ENCODE measurements at places on chromosomes 6 and 20.

DNA sequence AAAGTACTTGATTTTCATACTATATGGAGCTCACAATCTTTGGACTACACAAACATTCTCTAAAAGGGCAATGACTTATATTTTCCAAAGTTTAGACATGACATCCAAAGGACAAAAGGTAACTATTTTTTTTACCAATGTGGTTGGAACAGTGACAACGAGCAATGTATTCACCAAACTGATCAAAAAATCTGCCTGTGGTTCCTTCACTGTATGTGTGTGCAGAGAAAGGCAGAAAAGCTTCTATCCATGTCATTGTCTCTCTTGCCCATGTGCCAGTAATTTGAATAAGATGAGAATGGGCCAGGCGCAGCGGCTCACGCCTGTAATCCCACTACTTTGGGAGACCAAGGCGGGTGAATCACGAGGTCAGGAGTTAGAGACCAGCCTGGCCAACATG, 25.5 kb downstream of the MCUR1 start:
- DNase-seq, result no peak

- DNase-seq, result no peak
Observed at GRCh38 chr20:251354-251753, 6.2 kb upstream of the DEFB132 start.

DNA sequence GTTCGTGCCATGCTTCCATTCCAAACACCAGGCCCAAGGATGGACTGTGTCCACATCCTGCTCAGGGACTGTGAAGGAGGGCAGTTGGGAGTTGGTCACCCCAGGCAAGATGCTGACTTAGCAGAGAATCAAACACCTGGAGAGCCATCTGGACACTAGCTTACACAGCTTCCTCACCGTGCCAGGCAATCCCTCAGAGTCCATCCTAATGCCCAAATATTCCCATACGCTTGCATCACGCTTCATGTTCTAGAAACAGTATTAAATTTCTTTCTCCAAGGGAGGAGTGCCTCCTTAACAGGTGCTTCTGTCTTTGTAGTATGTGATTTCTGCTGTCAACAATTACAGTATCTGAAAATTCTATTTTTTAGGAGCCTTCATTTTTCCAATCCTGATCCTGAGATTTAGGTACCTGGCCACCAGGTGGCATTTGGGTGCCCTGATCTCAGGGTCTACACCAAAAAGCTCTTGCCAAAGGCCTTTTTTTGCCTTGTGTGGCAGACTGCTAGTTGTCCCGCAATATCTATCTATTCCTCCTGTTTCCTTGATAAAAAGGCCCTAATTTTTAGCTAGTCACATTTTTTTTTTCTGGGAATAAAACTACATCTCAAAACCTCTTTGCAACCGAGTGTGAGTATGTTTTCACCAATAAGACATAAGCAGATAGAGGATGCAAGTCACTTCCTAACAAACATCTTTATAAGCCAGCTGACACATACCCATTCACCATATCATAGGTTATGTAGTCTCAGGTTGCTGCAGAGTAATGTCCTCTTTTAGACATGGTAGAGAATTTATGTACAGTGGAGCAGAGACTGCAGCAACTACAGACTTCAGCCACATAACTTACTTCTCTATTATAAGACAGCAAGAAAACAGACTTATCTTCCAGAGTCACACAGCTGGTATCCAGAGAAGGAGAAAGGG, 85.0 kb downstream of the PREP start:
- DNase-seq, result no peak

DNA sequence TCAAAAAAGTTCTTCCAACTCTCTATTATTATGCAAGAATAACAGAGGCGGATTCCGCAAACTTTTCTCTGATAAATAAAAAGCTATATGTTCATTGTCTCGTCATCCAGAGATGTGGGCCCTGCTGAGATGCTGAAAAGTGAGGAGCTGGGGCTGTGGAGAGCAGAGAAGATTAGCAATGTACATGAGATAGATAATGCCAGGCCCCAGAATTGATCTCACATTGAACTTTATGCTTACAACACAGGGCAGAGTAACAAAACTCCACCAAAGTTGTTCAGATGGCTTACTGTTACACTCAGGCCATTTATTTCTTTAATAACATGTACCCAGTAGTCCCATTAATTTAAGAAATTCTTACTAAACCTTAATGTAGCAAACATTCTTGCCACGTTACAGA, 32.7 kb upstream of the RIN2 start:
- no peak for DNase-seq

DNA sequence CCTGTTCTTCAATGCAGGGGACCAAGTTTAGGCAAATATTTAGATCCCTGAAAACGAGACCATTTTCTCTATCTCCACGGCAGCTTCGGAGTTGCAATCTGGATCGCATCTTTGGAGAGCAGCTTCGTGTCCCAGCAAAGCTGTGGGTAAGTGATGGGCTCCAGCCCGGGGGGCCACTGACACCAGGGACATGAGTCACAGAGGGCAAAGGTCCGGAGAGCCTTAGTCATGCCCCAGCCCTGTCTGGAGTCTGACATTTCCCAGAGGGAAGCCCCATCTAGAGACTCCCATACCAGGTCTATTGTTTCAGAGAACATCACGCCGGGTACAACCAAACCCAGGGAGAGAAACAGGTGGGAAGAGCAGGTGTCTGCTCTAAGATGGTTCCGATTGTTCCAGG, 95.9 kb downstream of the NFATC2 start:
- no peak for DNase-seq

GRCh38 chr6:146444189-146444588, 99.4 kb upstream of the RAB32 start:
- DNase-seq, result no peak

DNA sequence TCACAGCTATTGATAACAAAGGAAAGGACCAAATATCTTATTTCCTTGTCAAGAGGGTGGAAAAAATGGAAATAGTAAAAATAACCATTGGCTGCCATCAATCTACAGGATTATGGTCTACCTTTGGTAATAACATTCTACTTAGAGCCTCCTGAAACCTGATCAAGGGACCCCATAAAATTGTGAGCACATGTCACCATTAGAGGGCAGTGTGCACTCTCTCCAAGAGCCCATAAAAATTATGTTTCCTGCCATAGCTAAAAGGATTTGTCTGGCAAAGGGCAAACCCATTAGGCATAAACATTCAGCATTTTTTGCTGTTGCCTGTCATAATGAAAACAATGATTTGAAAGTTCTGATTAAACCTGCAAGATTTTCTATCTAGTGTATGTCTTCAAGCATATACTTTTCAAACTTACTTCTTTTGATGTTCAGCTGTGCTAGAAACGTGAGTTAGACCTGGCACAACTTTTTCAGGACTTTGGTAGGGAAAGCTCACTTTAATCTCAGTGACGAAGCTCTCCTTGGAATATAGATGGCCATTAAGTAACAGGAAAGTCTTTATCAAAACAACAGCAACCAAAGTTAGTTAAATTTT, 120.7 kb upstream of the ZFP64 start:
- peak; percentile 7 for DNase-seq

GRCh38 chr6:125157280-125157679, 3.7 kb downstream of the TPD52L1 start:
- no peak for DNase-seq

- DNase-seq, result no peak
Observed at GRCh38 chr20:31330893-31331292, 22.5 kb upstream of the DEFB116 start.

DNA sequence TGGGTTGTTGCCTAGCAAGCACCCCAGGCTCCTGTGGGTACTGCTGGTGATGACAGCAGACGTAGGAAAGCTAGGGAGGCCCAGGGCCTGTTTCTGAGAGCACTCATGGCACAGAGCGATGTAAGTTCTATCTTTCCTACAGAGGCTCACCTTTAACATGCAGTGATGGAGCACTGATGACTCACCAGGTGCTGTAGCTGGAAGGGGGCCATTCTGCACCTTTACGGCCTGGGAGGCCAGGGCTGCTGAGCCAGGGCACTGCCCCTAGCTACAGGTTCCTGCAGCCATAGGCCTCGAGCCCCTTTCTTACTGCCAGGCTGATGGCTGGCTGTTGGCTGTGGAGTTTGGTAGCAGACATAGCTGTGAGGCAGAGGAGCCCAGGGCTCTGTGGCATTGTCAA, 31.1 kb upstream of the GPR6 start:
- DNase-seq, result no peak

DNA sequence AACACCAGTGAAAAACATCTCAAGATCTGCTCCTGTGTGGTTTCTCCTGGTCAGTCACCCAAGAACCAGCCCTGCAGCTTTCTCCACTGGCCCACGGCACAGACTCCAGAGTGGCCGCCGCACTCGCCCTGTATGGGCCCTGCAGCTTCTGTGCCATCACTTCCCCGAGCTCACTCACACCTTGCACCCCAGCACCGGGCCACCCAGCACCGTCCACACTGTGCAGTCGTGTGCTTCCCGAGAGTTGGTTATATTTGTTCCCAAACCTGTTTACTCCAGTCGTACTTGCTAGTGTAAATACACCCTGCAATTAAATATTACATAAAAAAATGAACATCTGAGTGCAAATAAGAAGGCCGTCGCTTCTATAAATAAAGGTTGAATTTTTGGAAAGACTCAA, 341.7 kb downstream of the CDH26 start:
- DNase-seq, result no peak

DNA sequence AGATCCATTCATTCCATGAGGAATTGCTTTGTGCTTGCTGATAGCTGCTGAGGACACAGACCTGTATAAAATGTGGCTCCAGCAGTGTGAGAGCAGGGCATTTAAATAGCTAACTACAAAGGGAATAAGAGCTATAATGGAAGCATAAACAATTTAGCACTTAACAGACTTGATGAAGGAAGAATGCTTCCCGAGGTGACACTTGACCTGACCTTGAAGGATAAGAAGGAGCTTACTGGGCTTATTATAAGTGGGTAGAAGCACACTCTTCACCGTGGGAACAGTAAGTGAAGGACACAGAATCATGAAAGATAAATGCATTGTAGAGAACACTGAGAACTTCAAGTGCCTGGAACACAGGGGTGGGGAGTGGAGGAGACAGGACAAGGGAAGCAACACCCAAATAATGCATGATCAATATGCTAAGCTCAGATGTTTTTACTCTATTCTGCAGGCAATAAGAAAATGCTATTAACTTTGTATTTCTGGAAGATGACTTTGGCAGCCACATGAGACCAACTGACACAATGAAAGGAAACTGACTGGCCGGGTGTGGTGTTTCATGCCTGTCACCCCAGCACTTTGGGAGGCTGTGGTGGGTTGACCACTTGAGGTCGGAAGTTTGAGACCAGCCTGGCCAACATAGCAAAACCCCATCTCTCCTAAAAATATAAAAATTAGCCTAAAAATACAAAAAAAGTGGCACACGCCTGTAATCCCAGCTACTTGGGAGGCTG, 84.2 kb downstream of the EPB41L2 start:
- DNase-seq, result no peak

GRCh38 chr20:11249683-11250082, 575.9 kb upstream of the JAG1 start:
- no peak for DNase-seq

DNA sequence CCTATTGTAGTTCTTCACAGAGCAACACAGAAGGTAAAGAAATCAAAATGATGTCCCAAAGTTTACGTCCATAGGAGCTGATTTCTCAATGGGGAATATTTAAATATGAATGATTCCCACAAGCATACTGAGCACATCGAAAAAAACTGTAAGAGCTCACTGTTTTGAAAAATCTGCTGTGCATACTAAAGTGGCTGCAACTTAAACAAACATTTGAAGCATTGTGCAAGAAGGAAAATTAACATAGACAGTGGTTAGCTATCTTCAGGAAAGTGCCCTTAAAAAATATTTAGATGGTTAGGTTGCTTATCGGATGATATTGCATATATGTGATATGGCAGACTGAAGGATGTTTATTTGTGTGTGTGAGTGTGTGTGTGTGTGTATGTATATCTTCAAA, 747.6 kb downstream of the RFPL4B start:
- DNase-seq, result no peak

- DNase-seq, result no peak
Observed at GRCh38 chr6:169723200-169723909, 945 bp downstream of the PHF10 start.

GRCh38 chr20:44117296-44118184, 69.4 kb downstream of the JPH2 start:
- no peak for DNase-seq

GRCh38 chr6:137811916-137812553, 55.0 kb upstream of the TNFAIP3 start:
- no peak for DNase-seq

DNA sequence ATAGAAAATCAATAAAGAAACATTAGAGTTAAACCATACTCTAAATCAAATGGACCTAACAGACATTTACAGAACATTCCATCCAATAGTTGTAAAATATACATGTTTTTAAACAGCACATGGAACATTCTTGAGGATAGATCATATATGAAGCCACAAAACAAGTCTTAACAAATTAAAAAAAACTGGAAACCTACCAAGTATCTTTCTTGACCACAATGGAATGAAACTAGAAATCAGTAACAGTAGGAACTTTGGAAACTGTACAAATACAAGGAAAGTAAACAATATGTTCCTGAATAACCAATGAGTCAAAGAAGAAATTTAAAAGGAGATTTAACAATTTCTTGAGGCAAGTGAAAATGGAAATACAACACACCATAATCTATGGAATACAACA, 91.2 kb upstream of the GLP1R start:
- DNase-seq, result no peak

- no peak for DNase-seq
Observed at GRCh38 chr6:138485005-138485545, 14.2 kb downstream of the NHSL1 start.

- DNase-seq, result no peak
Observed at GRCh38 chr20:24698189-24698588, 228.8 kb downstream of the SYNDIG1 start.
